Eye (tissue), 1 donor: ENCODE measurements at places on chromosomes 5 and 9.

GRCh38 chr5:68534131-68534940, 318.8 kb downstream of the PIK3R1 start:
- DNase-seq = peak; percentile 80

- DNase-seq = peak; percentile 91
Observed at GRCh38 chr9:385818-386398, 171.2 kb downstream of the DOCK8 start.

- DNase-seq = no peak
Observed at GRCh38 chr5:176995896-176996767, 10.4 kb downstream of the UIMC1 start.

GRCh38 chr9:83281306-83282255, 218.6 kb upstream of the RASEF start:
- peak; percentile 24 for DNase-seq

- DNase-seq = no peak
Observed at GRCh38 chr5:64557911-64558310, 52.1 kb downstream of the RGS7BP start.

DNA sequence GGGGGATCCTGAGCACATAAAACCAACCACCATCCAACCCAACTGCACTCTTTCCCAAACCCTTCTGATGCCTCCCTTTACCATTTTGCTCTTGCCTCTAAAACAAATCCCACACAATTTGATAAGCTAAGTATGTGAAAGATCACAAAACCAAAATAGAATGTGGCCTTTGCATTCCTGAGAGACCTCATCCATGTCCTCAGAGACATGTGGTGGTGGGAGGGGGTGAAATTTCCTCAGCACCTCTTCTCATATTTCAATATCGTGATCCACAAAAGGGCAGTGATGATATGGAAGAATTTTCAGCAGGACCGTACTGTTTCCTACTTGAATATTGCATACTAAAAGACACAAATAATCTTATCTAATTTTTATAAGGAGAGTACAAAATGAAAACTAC, 423.3 kb downstream of the TLE1 start:
- DNase-seq = no peak

- DNase-seq = peak; percentile 73
Observed at GRCh38 chr5:168159425-168159824, 132.0 kb upstream of the WWC1 start.

DNA sequence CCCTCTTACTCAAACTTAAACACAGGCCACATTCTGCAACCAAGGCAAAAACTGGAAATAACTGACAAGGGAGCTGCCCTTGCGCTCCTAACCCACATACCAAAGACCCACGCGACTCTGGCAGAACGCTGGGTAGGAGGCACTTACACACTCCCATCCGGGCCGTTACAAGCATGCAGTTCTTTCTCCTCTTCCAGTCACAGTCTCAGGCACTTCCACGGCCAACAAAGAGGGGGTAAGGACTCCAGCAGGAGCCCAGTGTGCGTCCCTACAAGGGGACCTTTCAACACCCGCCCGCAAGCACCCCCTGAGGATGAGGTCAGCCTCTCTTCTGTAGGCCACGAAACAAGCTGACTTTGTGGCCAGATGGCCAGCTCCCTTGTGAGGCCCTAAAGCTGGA, 57.4 kb downstream of the SERINC5 start:
- no peak for DNase-seq

DNA sequence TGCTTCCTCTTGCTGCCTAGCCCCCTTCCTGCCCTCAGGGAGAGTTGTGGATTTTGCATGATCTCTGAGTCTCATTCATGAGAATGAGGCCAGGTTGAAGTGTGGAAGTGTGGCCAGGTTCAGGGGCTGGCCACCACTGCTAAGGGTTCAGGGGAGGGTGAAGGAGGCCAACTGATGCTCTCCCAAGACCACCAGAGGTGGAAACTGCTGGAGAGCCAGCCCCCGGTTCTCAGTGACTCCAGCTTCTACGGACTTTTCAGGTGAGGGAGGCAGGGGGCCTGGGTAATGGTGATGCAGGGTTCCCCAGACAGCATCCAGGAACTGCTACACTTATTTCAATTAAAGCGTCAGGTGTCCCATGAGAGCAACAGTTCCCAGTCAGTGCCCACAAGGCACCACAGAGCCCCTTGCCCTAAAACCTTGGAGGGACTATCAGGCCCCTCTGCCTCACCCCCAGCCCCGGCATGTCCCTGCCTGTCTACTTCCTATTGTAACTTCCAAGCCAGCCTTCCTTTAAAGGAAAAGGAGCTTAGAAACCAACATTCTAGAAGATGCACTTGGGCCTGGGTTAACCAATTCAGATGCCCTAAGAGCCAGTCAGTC, 50.1 kb downstream of the AMBP start:
- DNase-seq = no peak

GRCh38 chr5:38497946-38498345, 58.5 kb downstream of the LIFR start:
- DNase-seq = no peak

DNA sequence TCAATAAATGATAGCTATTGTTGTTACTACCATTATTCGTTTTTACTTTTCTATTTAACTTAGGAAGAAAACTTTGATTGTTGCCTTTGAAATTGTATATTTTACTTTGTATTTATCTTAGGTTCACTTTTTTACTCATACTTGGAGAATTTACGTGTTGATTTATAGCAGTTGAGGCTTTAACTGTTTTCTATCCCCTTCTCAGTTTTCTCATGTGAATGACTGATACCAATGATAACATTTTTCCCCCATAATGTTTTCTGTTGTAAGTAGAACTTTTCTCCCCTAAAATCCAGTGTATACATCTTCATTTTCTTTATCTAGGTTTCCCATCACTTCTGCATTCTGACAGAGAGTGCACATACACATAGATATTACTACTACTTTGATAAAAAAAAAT, 54.4 kb downstream of the FSD1L start:
- DNase-seq = no peak

- DNase-seq = peak; percentile 64
Observed at GRCh38 chr9:126096340-126096739, 230.3 kb upstream of the MVB12B start.

GRCh38 chr9:117002686-117003085, 315.6 kb downstream of the TRIM32 start:
- no peak for DNase-seq

DNA sequence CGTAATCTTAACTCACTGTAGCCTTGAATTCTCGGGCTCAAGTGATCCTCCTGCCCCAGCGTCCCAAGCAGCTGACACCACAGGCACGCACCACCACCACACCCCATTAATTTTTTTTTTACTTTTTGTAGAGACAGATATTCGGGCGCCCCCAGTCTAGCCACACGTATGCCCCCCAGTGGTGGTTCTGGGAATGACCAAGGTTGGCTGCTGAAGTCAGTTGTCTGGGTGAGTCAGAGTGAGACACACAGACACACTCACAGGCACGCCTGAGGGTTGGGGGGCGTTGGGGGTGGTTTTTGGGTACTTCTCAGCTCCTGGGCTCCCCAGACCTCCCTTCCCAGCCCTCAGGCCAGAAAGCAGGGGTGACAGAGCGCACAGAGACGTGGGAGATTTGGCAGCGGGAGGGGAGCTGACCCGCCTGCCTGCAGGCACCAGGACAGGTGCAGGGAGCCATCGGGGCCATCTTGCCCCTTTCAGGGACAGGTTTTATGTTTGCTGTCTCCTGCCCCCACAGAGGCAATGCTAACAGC, 4.2 kb upstream of the ENTPD8 start:
- DNase-seq = peak; percentile 88

- peak; percentile 61 for DNase-seq
Observed at GRCh38 chr9:132042324-132042723, 37.3 kb downstream of the MED27 start.

GRCh38 chr5:54018438-54018837, 291.9 kb downstream of the ARL15 start:
- DNase-seq = no peak

- no peak for DNase-seq
Observed at GRCh38 chr9:89765211-89765946, 160.6 kb downstream of the GADD45G start.
